Breast epithelium (tissue), 4 donors: ENCODE measurements at places on chromosomes 7 and 10. TPM values are rescaled to one million over a fixed set of nuclear protein-coding genes. Genes with fewer than 3 reads are reported as not detected.

Gene INHBA
- 0.59 TPM for total RNA-seq

Gene WAPL
- 65.0 TPM for total RNA-seq

Gene COL28A1
- 5.7 TPM for total RNA-seq

Gene EVX1
- not detected for total RNA-seq

Gene GPR158
- not detected for total RNA-seq

Gene PNLIPRP1
- not detected for total RNA-seq

Gene ZNF679
- total RNA-seq: not detected

DNA sequence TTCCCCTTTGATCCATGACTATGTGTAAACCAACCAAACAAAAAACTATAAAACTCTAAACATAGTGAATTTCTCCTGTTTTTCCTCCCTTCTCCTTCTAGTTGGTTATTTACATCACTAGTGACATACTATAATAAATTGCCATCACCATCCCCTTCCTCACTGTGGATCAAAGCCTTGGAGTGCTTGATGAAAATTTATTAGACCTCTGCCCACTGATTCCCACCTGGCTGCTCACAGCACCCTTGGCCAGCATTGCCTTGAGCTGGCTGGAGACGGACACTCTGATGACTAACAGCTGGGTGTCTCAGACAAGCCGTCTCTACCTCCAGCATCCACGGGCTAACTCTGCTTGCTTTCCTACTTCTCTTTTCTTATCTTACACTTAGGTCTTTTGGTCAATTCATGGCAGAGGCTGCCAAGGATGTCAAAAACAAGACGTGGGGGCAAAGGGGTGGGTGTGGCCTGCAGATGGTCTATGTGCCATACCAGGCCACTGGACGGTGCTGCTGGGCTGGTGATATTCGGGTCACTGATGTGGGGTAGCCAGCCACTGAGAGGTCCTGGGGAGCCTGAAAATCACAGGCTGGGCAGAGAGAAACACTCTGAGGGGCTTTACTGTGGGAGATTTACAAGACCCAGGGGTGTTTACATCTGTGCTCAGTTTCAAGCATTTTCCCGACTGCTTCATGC lies 207.8 kb downstream of the TAX1BP1 start:
- H3K27ac ChIP-seq: no peak overlapping the region
- H3K27me3 ChIP-seq: no peaks in the 10 kb centered on the region
- DNase-seq: no peak
- H3K4me3 ChIP-seq: no peak overlapping the region
- no peaks in the 10 kb centered on the region for H3K4me1 ChIP-seq
- H3K36me3 ChIP-seq: no peaks in the 10 kb centered on the region

DNA sequence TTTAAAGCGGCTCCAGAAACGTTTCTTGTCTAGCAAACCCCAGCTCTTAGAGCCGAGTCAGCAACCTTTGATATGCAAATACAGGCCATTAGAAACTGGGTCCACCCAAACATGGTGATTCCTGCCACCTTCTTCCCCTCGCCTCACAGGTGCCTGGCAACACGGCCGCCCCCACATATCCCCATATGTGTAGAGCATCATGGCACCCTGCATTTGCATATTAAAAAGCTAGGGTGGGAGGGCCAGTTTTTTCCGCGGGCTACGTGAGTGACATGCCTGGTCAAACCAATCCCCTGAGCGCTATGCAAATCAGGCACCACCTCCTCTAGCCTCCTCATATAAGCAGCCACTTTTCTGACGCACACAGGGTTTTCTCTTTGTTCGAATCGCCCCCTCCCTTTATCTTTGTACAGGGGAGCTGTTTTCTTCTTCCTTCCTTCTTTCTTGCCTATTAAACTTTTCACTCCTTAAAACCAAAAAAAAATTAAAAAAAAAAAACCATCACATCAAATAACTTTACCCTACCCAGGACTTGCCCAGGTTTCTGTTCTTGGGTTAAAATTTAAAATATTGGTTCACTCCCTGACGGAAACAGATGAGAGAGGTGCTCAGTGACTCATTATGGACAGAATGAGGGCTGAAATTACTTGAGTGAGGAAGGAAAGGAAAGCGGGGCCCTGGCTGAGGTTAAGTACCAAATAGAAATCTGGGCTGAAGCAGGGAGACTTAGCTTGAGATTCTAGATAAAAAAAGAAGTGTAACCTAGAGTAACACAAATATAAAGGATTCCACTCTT lies 59.8 kb downstream of the COA1 start:
- no peaks in the 10 kb centered on the region for H3K36me3 ChIP-seq
- no peaks in the 10 kb centered on the region for H3K27me3 ChIP-seq
- no peak overlapping the region for H3K4me3 ChIP-seq
- H3K4me1 ChIP-seq: no peaks in the 10 kb centered on the region

GRCh38 chr7:131557652-131558385 lies 1.4 kb upstream of the PODXL start:
- no peaks in the 10 kb centered on the region for H3K36me3 ChIP-seq
- H3K27ac ChIP-seq: peak overlapping the region; percentile 33
- DNase-seq: no peak
- H3K27me3 ChIP-seq: no peaks in the 10 kb centered on the region

DNA sequence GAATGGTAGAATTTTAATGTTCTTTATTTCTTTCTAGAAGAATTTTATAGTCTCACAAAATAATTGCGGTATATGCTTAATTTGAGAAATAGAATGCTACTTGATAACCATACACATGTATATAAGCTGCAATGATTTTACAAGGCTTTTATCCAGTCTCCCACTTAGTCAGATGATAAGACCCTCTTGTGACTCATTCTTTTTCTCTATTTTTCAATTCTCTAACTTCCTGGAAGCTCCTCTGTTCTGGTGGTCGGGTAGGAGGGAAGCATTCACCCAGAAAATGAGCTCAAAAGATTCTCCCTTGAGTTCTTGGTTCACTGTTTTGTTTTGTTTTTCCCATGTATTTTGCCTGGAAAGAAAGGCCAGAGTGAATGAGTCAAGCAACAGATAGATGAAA lies 546.6 kb downstream of the INHBA start:
- H3K36me3 ChIP-seq: no peaks in the 10 kb centered on the region
- H3K4me3 ChIP-seq: no peak overlapping the region
- no peaks in the 10 kb centered on the region for H3K27me3 ChIP-seq
- no peak overlapping the region for H3K27ac ChIP-seq
- H3K4me1 ChIP-seq: no peaks in the 10 kb centered on the region
- no peak for DNase-seq

DNA sequence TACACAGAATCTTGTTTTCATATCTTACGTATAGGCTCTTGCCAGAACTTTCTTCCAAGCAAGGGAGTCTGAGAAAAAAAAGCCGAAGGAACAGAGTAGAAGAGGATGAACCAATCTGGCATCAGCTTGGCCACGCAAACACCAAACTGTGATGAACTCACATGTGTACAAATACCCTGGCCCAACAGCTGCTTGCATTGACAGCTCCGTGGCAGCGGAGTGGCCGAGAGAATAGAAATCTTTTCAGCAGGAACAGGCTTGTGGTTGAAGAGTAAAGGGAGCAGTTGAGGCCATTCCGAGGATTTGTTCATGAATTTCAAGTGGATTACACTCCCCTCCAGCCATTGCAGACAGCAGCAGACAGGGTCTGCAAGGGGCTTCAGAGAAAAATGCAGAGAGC lies 173.8 kb upstream of the PLXNA4 start:
- no peak overlapping the region for H3K27ac ChIP-seq
- no peak for DNase-seq
- no peaks in the 10 kb centered on the region for H3K4me1 ChIP-seq
- H3K36me3 ChIP-seq: no peaks in the 10 kb centered on the region
- no peaks in the 10 kb centered on the region for H3K27me3 ChIP-seq

DNA sequence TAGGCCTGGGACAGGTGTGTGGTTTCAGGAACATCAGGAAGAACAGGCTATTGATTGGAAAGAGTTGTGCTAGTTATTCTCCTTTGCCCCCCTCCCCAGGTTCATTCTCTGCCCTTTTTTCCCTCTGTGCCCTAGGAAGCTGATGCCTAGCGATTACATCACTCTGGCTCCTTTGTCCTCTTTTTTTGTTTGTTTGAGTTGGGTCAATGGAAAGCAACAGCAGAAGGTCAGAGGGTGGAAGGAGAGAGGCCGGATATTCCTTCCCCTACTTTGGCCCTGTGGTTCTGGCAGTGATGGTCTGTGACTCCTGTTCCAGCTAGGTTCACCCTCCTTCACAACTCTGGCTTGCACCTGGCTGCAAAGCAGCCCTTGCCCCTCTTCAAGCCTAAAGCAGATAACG lies 18.9 kb downstream of the LOXL4 start:
- no peak for DNase-seq
- no peaks in the 10 kb centered on the region for H3K36me3 ChIP-seq
- peaks cover 4% of the 10 kb centered on the region for H3K4me1 ChIP-seq
- no peak overlapping the region for H3K4me3 ChIP-seq
- peak overlapping the region; percentile 80 for H3K27ac ChIP-seq
- no peaks in the 10 kb centered on the region for H3K27me3 ChIP-seq

DNA sequence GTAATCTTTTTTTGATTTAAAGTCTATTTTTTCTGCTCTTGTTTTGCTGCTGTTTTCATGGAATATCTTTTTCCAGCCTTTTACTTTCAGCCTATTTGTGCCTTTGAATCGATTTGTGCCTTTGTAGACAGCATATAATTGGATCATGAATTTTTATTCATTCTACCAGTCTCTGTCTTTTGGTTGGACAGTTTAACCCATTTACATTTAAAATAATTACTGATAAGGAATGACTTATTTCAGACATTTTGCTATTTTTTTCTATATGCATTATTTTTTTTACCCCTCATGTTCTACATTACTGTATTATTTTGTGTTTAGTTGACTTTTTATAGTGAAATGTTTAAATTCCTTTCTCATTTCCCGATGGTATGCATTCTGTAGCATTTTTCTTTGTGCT lies 99.6 kb downstream of the EXOC4 start:
- DNase-seq: no peak
- H3K27ac ChIP-seq: no peak overlapping the region
- H3K27me3 ChIP-seq: no peaks in the 10 kb centered on the region
- no peaks in the 10 kb centered on the region for H3K4me1 ChIP-seq
- no peaks in the 10 kb centered on the region for H3K36me3 ChIP-seq

DNA sequence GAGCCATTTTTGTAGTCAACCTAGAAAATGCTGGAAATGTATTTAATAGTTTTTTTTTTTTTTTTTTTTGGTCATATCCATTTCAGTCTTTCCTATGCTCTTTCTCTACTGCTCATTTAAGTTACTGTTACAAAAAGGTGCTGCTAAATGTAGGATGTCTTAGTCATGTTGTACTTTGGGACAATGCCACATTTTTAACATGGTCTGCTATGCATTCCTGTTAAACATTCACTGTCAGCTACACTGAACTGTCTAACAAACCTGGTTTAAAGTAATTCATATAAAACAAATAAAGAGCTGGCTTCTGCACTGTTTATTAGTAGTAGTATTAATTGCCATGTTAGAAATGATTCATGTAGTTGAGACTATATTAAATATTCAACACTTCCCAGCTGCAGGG lies 108.6 kb downstream of the NSUN6 start:
- DNase-seq: no peak
- no peak overlapping the region for H3K27ac ChIP-seq
- no peaks in the 10 kb centered on the region for H3K27me3 ChIP-seq
- H3K36me3 ChIP-seq: no peaks in the 10 kb centered on the region

DNA sequence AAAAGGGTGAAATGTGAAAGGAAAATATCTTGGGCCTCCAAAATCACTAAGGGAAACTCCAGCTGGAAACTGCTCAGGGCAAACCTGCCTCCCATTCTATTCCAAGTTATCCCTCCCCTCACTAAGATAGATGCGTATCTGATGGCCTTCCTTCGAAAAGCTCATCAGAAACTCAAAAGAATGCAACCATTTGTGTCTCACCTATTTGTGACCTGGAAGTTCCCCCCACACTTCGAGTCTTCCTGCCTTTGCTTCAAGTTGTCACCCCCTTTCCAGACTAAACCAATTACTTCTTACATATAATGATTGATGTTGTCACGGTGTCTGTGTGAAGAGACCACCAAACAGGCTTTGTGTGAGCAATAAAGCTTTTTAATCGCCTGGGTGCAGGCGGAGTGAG lies 69.3 kb downstream of the ST8SIA6 start:
- H3K27me3 ChIP-seq: no peaks in the 10 kb centered on the region
- H3K36me3 ChIP-seq: no peaks in the 10 kb centered on the region
- H3K4me1 ChIP-seq: peaks cover 7% of the 10 kb centered on the region
- no peak overlapping the region for H3K4me3 ChIP-seq
- H3K27ac ChIP-seq: peak overlapping the region; percentile 3
- no peak for DNase-seq

DNA sequence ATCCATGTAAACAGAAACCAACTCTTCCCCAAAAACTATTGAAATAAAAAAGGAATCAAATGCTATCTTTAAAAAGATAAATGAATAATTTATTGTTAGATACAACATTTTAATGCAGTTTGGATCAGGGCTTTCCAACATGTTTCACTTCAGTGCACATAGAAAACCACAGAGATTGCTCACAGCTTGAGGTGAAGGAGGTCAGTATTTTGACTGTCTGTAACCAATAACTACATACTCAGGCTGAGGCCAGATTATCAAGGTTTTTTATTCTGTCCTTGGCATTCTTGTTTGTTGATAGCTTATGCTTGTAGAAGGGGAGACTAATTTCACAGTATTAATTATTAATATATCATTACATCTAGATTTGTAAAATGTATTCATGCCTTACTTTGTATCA lies 195.5 kb downstream of the PRKG1 start:
- no peaks in the 10 kb centered on the region for H3K4me1 ChIP-seq
- H3K4me3 ChIP-seq: no peak overlapping the region
- H3K36me3 ChIP-seq: no peaks in the 10 kb centered on the region
- DNase-seq: no peak

GRCh38 chr7:67210567-67210966 lies 213.9 kb downstream of the TYW1 start:
- H3K36me3 ChIP-seq: no peaks in the 10 kb centered on the region
- H3K4me3 ChIP-seq: no peak overlapping the region
- no peaks in the 10 kb centered on the region for H3K4me1 ChIP-seq
- no peaks in the 10 kb centered on the region for H3K27me3 ChIP-seq
- DNase-seq: no peak

DNA sequence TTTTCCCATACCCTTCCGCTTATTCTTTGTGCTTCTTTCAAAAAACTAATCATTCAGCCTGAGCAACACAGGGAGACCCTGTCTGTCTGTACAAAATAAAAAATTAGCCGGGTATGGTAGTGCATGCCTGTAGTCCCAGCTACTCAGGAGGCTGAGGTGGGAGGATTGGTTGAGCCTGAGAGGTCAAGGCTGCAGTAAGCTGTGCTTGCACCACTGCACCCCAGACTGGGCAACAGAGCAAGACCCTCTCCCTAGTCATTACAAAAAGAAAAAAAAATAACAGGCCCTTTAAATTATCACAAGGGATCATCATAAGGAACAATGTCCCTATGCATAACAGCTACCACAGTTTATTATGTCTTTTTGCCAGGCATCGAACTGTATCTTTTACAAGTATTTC lies 119.6 kb downstream of the TRIM24 start:
- H3K36me3 ChIP-seq: peaks cover 8% of the 10 kb centered on the region
- DNase-seq: no peak

GRCh38 chr7:7454000-7454399 lies 81.7 kb downstream of the COL28A1 start:
- H3K27me3 ChIP-seq: no peaks in the 10 kb centered on the region
- no peaks in the 10 kb centered on the region for H3K4me1 ChIP-seq
- H3K4me3 ChIP-seq: no peak overlapping the region
- H3K36me3 ChIP-seq: no peaks in the 10 kb centered on the region

- DNase-seq: no peak
- no peak overlapping the region for H3K27ac ChIP-seq
- H3K4me3 ChIP-seq: no peak overlapping the region
- H3K36me3 ChIP-seq: no peaks in the 10 kb centered on the region
- H3K27me3 ChIP-seq: no peaks in the 10 kb centered on the region
Observed at GRCh38 chr7:137169282-137169698, 174.2 kb downstream of the PTN start.

- no peaks in the 10 kb centered on the region for H3K36me3 ChIP-seq
- no peak overlapping the region for H3K27ac ChIP-seq
- no peaks in the 10 kb centered on the region for H3K27me3 ChIP-seq
- no peaks in the 10 kb centered on the region for H3K4me1 ChIP-seq
Observed at GRCh38 chr10:55163388-55163979, 362.5 kb upstream of the PCDH15 start.
